Activated CD4-positive, alpha-beta T cell treated with anti-CD3 and anti-CD28 coated beads, Interleukin-2, amount 50 U/mL, for 24 hours (primary cell): ENCODE measurements at places on chromosomes 7 and 10.

DNA sequence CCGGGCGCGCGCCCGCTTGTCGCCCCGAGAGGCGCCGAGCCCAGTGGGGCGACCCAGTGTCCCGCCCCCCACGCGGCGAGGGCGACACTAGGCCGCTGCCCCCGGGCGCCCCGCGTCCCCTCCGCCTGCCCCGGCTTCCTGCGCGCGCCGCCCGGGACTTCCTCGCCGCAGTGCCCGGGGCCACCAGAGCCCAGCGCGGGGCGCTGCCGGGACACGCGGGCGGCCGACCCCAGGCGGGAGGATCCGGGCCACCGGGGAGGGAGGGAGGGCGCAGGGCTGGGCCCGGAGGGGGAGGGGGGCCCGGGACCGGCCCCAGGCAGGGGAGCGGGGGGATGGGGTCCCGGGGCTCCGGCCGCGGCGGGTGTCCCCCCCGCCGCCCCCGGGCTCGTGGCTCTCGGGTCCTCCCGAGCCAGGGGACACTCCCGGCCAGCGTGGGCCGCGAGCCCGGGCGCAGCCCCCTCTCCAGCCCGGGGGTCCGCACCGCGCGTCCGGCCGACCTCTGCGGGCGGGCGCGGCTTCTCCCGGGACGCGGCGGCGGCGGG, 435 bp upstream of the PWWP2B start:
- DNase-seq = peak; percentile 36

DNA sequence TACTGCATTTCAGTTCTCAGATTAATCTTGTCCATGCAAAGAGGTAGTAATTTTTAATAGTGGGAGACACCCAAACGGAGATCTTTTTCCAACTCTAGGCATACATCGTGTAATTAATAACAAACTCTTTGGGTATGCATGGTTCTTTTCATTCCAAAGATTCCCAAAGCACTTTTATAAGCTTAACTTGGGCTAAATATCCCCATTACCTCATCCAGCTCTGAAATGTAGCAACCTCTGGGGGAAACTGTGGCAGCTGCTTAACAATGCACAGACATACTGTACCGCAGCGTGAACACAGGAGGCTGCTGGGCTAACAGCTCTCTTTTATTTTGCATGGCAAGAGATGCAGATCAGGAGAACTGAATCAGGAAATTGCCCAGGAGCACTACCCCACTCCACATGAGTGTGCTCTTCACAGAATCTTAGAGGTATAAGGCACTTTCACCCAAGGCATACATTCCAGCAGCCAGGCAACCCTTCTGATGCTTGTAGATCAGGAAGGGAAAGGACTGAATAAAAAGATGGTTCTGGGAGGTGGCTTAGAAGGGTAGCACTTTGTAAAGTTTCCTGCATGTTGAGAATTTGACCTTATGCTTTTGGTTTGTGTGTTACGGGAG, 114.4 kb upstream of the GLI3 start:
- no peak for DNase-seq

GRCh38 chr7:51455948-51456347, 139.3 kb upstream of the COBL start:
- DNase-seq = no peak

- no peak for DNase-seq
These were observed 106.2 kb downstream of the TFEC start for GRCh38 chr7:115924411-115924810.

- no peak for DNase-seq
These were observed 21.3 kb upstream of the EFCAB10 start for GRCh38 chr7:105602325-105603305.

GRCh38 chr7:100588438-100588837, 2.3 kb downstream of the FBXO24 start:
- DNase-seq = no peak

DNA sequence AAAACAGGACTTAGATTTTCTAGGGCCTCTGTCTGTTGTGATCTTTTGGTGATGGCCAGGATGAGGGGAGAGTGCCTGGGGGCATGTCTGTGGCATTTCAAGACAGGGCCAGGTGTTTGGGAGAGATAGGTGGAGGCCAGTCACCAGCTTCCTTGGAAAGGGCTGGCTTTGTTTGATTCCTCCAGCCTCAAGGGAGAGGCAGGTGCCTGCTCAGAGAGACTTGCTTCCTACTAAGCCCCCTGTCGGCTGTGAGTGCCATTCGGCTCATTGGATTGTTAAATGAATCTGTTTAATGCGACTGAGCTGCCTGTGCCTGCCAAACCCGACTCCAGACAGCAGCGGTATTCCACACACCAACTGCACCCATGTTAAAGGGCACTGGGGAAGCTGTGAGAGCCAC, 304.1 kb upstream of the COBL start:
- no peak for DNase-seq

DNA sequence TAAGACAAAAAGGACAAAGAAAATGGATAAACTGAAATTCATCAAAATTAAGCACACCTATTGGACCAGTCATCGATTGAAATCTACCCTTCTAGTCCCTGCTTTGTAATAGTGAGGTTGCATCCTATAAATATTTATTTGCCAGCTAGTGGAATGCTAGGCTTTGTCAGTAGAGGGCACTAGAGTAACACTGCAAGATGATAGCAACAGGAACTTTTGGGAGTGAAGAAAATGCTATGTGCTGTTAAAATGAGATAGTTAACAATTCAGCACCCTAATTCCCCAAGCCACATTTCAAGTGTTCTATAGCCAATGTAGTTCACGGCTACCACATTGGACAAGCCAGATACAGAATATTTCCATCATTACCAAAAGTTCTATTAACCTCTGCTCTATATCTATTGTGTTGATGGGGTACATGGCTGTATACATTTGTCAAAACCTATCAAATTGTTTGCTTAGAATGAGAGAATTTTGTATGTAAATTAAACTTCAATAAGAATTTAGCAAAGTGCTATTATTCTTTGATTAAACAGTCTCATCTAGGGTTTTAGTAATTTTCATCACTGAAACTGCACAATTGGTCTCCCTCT, 69.8 kb downstream of the LSMEM1 start:
- no peak for DNase-seq

- DNase-seq = no peak
These were observed 739 bp upstream of the CCDC186 start for GRCh38 chr10:114174695-114175188.

GRCh38 chr10:58704671-58705141, 192.0 kb downstream of the BICC1 start:
- DNase-seq = no peak

DNA sequence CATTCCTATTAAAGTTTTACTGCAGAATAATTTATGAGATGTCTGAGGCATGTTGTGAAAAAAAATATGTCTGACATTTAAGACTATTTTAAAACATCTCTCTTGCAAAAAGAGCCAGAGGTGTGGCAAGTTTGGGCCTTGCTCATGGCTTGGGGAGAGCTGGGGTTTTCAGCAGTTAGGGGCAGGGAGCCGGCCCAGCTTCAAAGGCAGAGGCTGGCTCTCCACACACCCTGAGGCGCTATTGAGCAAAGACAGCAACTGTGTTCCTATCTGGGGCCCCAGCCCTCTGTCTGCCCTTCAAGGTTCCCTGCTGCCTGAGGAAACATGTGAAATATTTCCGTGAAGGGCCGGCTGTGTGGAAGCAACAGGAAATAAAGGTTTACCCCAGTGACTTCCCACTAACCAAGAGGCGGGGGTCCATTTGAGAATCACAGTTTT, 94.0 kb downstream of the SORBS1 start:
- no peak for DNase-seq

GRCh38 chr7:16392990-16393523, 28.3 kb downstream of the CRPPA start:
- DNase-seq = no peak

- DNase-seq = no peak
These were observed 129.0 kb downstream of the DNAH11 start for GRCh38 chr7:21671859-21672258.

- DNase-seq = no peak
These were observed 137.7 kb downstream of the NEUROD6 start for GRCh38 chr7:31202801-31203200.

DNA sequence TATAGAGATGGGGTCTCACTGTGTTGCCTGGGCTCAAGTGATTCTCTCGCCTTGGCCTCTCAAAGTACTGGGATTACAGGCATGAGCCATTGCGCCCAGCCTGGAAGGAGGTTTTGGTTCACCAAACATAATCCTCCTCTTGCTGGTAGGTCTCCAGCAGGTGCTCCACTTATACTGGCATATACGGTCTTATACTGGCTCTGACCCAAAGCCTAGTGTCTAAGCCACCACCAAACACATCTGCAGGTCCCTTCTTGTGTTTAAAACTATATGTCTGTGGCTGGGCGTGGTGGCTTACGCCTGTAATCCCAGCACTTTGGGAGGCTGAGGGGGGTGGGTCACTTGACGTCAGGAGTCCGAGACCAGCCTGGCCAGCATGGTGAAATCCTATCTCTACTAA, 5.4 kb downstream of the MBLAC1 start:
- DNase-seq = no peak

DNA sequence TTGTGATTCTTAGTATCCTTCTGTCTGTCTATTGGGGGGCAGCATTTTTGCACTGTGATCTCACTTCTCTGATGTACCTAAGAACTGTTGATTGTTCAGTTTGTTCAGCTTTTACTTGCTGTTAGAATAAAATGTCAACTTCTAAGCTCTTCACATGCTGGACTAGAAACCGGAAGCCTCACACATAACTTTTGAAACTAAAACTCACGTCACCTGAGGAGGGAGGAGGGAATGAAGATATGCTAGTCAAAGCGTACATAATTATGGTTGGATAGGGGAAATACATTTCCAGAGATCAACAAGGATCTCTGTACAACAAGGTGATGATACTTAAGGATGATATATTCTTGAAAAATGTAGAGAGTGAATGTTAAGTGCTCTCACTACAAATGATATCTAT, 609.7 kb downstream of the INHBA start:
- DNase-seq = no peak

DNA sequence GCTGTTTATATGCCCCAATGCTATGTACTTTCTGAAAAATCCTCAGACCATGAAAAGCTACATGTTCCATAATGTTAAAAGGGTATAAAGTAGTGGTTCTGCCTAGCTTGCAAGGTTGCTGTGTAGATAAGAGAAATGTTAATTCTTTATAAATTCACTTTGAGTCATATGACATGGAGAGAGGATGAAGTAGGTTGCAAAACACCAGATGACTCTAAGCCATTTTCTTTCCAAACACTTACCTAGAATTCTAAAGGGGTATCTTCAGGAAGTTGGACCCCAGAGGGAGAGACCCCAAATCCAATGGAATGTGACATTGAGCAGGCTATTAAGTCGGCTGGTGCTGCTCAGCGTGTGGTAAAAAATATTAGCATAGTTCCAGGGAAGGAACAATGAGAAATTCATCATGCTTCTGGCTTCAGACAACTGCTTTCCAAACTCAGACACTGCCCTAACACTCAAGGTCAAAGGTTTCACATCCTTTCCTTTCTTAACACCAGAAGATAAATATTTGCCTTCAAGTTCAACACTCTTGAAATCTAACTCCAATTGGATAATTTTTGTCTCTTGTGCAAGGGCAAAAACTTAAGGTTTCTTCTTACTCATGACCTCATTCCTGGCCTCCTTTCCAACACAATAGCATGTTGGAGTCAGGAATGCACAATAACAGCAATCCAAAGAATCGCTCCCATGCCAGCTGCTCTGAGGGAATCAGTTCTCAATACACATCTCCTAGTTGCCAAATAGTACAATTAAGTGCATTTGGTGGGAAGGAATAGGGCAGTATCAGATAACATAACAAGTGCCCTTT, 100.7 kb upstream of the AFAP1L2 start:
- no peak for DNase-seq

GRCh38 chr10:116146372-116147140, 126.5 kb downstream of the GFRA1 start:
- no peak for DNase-seq

GRCh38 chr7:113698556-113699220, 220.1 kb downstream of the PPP1R3A start:
- DNase-seq = no peak

DNA sequence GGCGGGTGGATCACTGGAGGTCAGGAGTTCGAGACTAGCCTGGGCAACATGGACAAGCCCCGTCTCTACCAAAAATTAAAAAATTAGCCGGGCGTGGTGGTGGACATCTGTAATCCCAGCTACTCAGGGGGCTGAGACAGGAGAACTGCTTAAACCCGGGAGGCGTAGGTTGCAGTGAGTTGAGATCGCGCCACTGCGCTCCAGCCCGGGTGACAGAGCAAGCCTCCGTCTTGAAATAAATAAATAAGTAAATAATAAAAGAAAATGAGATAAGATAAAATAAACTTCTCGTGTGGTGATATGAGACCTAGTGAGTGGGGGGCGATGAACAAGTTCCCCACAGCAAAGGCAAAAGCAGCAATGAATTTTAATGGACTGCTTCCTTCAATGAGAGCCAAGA, 33.6 kb upstream of the LMTK2 start:
- no peak for DNase-seq

DNA sequence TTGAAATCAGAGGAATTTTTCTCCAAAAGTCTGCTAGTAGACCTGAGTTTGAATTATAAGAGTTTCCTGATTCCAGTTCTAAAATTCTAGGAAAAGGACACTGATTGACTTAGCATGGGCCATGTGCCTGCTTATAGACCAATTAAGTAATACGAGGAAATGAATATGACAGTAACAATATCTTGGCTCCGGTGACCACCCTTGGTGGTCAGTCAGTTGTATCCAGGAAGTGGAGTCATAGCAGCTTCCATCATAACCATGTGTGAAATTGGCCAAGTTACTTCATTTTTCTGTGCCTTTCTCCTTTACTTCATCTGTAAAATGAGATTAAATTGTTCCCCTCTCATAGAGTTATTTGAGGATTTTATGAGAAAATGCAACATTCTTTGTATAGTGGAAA, 66.9 kb downstream of the MTPAP start:
- no peak for DNase-seq

DNA sequence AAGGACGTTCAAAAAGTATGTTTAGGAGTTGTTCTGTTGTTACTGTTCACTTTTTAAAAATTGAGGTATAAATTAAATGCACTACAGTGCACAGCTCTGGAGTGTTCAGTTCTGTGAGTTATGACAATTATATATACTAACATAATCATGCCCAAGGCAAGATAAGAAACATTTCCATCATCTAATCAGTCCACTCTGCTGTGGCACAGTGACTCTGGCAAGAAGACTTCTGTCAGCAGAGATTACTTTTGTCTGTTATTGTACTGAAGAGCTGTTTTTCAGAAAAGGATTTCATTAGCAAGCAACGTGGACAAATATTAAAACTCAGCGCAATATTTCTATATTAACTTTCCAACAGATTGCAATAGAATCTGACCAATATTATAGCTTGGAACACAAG, 32.0 kb downstream of the ICA1 start:
- DNase-seq = no peak
